T-helper 2 cell (primary cell): ENCODE measurements at places on chromosomes 3 and 15.
A peak's percentile ranks its signal among the peaks of the same experiment; 100 is the strongest.

GRCh38 chr3:186214670-186215069, 105.8 kb upstream of the ETV5 start:
- DNase-seq, result no peak

DNA sequence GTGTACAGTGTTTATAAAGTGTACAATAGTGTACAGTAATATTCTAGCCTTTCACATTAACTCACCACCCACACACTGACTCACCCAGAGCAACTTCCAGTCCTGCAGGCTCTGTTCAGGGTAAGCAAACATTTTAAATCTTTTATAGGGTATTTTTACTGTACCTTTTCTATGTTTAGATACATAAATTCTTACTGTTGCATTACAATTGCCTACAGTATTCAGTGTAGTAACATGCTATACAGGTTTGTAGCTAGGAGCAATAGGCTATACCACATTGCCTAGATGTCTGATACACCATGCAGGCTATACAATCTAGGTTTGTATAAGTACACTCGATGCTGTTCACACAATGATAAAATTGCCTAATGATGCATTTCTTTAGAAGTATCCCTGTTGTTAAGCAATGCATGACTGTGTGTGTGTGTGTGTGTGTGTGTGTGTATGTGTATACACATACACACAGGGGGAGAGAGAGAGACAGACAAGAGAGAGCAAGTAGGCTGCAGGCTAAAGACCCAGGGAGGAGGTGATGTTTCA, 72.5 kb upstream of the PRR23C start:
- peak; percentile 28 for DNase-seq

GRCh38 chr15:29924750-29925149, 102.5 kb upstream of the TJP1 start:
- DNase-seq, result no peak

GRCh38 chr3:48715174-48715800, 1.7 kb downstream of the IP6K2 start:
- DNase-seq, result no peak

- DNase-seq, result no peak
Measured at GRCh38 chr3:32381922-32382321, 9.7 kb upstream of the CMTM7 start.

DNA sequence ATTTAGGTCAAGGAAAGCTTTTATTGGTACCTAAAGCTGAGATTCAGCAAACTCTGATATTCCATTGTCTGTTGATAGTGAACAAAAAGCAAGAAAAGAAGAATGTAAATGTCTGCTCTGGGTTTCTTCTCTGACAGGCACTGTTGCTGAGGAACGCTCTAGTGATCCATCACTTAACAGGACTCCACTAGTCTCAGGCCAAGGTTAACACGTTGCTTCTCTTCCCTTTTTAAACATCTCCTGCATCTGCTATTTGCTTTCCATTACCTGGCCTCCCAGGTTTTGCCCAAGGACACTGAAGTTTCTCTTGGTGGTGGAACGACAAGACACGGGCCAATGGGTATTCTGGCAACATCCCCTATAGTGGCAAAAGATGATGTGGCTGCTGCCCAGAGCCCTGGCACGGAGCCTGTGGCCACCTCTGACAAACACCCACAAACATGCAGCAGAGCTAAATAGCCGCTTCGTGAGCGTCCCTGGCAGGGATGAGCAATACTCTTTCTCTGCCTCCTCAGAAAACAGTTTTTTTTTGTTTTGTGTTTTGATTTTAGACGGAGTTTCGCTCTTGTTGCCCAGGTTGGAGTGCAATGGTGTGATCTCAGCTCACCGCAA, 97.8 kb upstream of the AKAP13 start:
- no peak for DNase-seq

- no peak for DNase-seq
Measured at GRCh38 chr15:64197425-64197824, 34.6 kb upstream of the PPIB start.

GRCh38 chr3:79947469-79947868, 179.7 kb upstream of the ROBO1 start:
- DNase-seq, result no peak

- no peak for DNase-seq
Measured at GRCh38 chr15:40695469-40695890, 506 bp downstream of the RAD51 start.

GRCh38 chr3:62586356-62586755, 213.0 kb upstream of the FEZF2 start:
- no peak for DNase-seq

DNA sequence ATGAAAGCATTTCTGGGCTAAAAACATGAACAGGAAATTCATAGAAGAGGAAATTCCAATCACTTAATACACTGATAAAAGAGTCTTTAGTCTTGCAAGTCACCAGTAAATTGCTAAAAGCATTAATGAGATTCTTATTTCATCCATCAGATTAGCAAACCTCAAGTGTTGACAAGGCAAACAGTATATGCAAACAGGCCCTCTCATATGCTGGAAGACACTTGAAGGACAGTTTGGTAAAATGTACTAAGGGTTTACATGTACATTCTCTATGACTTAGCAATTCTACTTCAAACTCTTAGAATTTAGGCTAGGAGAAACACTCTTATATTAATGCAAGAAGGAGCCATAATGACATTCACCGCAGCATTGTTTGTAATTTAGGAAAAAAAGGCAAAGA, 586.1 kb upstream of the GBE1 start:
- DNase-seq, result no peak

- DNase-seq, result no peak
Measured at GRCh38 chr3:117018655-117019054, 309.1 kb downstream of the TUSC7 start.

DNA sequence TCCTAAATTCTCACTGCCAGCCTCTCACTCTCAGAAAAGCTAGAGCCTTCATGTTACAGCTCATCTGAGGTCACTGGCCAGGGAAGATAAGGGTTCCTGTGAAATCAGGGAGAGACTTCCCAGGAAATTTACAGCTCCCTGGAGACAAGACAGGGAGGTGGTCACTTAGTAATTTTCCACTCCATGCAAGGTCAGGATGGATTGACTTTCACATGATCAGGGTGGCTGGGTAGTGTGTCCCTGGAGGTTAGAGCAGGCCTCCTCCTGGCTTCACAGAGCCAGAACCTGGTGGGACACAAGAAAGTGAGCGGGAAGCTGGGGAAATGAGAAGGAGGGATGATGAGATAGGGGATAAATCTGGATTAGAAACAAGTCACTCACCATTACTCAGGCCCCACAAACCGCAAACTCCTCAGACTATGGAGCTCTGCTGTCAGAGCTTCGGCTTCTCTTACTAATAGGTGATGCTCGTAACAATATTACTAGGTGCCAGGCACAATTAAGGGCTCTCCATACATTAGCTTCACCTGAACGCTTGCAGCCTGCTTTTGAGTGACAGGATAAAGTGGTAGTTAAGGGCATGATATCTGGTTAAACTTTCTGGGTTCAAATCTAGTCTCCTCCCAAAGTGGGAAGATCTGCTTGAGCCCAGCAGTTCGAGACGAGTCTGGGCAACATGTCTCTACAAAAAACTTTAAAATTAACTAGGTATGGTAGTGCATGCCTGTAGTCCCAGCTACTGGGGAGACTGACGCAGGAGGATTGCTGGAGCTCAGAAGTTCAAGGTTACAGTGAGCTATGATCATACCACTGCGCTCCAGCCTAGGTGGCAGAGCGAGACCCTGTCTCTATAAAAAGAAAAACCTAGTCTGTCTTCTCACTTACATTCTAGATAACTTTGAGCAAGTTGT, 24.9 kb downstream of the DUOX2 start:
- no peak for DNase-seq

DNA sequence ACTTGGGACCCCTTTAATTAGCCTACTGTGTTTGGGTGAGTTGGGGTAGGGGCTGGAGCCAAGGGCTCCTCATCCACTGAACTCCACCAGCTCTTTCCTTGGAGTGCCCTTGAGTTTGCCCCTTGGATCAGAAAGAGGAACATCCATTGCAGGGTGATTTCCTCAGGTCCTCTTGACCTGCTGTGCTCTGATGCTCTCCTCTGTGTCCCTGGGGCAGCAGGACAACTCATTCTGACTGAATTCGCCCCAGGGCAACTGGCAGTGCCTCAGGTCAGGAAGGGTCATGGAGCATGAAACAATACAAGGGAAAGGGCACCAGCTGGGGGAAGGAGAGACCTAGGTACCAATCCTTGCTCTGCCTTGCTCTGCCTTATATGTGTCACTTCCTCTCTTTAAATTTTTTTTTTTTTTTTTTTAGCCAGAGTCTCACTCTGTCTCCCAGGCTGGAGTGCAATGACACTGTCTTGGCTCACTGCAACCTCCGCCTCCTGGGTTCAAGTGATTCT, 47.8 kb downstream of the BSN start:
- no peak for DNase-seq

DNA sequence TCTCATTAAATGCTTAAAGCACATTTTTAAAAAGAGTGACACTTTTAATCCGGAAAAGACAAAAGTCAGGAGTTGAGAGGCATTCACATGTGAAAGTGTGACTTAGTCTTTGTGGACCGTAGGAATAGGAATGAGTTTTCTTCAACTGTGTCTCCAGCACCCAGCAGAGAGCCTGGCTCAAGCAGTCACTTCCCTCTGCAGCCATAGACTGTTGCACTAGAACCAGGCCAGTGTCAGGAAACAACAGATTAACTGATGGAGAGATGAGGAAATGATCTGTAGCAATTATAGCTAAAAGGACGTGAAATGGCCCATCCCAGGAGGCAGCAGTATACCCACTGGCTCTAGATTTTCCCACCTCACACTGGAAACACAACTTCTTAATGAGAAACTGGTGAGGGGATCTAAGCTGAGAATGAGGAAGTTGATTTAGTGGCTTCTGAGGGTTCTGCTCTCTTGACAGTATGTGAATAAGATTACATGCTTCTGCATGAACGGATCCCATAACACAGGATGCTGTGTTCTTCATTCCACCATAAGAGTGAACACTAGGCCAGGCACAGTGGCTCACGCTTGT, 19.8 kb downstream of the CFAP92 start:
- no peak for DNase-seq

DNA sequence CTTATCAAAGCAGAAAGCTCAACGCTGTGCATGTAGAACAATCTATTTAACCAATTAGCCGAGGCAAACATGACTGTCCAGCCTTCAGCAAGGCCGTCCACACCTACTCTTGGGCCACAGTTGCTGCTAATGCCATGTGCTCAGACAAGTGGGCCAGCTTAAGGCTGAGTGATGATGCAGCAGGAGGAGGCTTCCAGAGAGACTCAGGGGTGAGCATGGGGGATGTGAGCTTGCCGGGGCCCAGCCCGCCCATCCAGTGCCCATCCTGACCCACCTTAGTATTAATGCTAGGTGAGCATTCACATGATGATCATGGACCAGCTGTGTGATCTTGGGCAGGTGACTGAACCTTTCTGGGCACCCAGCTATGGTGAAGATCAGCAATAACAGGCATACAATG, 150.1 kb downstream of the TPRA1 start:
- DNase-seq, result no peak

DNA sequence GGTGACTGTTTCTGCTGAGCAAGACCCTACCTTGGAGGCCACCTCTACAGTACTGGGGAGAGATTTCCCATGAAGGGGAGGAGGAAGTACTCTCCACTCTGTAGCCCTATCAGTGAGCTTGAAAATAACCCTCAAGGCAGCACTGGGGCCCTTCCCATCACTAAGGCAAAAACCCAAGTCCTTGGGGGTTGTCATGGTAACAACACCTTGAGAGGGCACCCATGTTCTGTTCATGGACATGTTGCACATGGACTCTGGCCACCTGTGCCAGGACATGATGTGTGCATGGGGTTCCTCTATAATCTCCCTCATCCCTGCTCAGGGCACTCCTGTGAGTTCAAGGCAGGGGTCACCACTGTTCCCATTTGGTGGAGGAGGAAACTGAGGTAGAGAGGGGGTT, 10.9 kb upstream of the CDC25A start:
- DNase-seq, result no peak

DNA sequence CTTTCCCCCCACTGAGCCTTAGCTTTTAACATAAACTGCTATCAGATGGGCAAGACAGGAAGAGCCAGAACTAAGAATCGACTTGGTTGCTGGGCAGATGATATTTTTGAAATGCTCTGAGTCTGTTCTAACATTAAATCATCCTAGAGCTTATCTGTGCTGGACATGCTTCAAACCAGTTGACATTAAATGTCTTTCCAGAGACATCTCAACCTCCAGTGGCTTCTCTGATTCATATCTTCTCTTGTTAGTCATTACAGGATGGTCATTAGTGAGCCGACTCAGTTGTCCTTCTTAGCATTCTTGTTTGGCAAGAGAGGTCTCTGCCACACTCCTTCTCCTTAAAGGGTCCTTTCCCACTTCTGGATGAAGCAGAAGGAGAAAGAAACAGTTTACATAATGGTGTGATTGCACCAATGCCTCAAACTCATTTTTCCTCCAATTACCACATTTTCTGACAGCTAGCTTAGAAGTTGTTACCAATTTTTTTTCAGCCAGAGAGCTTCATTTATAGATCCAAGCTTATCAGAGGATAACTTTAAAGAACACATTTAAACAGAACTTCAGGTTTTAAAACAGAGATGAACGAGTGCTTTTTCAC, 21.7 kb upstream of the SYN2 start:
- DNase-seq, result no peak
